ENCODE measurements at places on chromosomes 6 and 20. TPM values are rescaled to one million over a fixed set of nuclear protein-coding genes. Genes with fewer than 3 reads are reported as not detected.

Gene SLC13A3
- 0.39 TPM for total RNA-seq

Gene MACROD2
- total RNA-seq = 7.6 TPM

GRCh38 chr6:100918152-100918551, 37.0 kb upstream of the ASCC3 start:
- no peaks in the 10 kb centered on the region for H3K36me3 ChIP-seq
- H3K4me3 ChIP-seq = no peak overlapping the region
- peaks cover 9% of the 10 kb centered on the region for H3K4me1 ChIP-seq
- no peak overlapping the region for H3K27ac ChIP-seq
- no peak for DNase-seq

- no peak overlapping the region for H3K27ac ChIP-seq
- no peak overlapping the region for H3K4me3 ChIP-seq
- H3K4me1 ChIP-seq = no peaks in the 10 kb centered on the region
- no peak for DNase-seq
- no peaks in the 10 kb centered on the region for H3K36me3 ChIP-seq
These were observed 32.8 kb downstream of the RAMACL start for GRCh38 chr6:166553563-166554271.

DNA sequence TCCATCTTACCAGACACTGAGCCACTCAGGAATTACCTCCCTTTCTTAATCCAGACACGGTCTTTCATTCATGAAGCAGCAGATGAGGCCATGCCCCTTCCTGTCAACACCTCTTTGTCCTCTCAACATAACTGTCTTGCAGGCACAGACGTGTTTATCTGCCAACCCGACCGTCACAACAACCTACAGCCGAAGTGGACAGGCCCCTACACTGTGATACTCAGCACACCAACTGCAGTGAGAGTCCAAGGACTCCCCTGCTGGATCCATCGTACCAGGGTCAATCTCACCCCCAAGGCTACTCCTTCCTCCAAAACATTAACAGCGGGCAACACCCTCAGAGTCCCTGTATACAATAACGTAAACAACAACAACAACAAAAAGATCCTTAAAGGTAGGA, 30.6 kb upstream of the ULBP3 start:
- no peak for DNase-seq
- H3K4me3 ChIP-seq = no peak overlapping the region
- H3K4me1 ChIP-seq = no peaks in the 10 kb centered on the region
- H3K27ac ChIP-seq = no peak overlapping the region
- no peaks in the 10 kb centered on the region for H3K36me3 ChIP-seq

DNA sequence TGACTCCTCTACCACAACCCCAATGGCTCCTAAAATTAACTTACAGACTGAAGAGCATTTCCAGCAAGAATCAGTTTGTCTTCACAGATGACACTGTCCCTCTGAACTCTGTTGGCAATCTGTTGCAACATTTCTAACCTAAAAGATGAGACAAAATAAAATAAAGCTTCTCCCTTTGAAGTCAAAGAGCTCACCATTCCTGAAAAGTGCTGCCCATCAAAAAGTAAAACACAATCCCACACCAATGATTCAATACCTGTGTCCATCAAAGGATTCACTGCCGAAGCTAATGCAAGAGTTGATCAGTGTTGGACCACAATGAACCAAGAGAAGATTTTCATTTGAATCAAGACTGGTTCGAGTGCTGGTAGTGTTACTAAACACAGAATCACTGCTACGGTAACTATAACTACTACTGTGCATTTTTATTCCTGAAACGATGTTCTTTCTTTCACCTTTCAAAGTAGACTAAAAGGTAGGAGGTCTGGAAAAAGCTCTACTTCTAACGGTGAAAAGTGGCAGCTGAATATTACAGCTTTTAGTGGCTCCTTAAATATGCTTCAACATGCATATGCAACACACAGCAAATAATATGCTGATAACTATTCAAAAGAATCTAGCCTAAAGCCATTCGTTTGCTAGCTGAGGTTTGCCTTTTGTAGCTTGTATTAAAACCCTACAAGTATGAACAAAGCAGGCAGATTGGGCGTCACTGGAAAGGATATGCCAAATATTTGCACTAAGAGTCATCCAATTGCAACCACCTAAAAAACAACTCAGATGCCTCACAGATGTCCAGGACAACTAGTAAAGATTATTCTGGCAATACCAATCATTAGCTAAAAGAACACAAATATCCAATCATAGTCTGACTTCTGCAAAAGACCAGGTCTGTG, at the start of gene DST:
Gene DST, minus strand, starts transcription at position 524 of the 896 bp plus-strand sequence.
- H3K4me3 ChIP-seq = no peak within 1 kb of the TSS
- DNase-seq = no peak
- 0 out of 2 replicates have a peak, but pooled peaks cover 7% of the 10 kb centered on the region for H3K4me1 ChIP-seq
- H3K27ac ChIP-seq = peak within 1 kb of the TSS; percentile 43

DNA sequence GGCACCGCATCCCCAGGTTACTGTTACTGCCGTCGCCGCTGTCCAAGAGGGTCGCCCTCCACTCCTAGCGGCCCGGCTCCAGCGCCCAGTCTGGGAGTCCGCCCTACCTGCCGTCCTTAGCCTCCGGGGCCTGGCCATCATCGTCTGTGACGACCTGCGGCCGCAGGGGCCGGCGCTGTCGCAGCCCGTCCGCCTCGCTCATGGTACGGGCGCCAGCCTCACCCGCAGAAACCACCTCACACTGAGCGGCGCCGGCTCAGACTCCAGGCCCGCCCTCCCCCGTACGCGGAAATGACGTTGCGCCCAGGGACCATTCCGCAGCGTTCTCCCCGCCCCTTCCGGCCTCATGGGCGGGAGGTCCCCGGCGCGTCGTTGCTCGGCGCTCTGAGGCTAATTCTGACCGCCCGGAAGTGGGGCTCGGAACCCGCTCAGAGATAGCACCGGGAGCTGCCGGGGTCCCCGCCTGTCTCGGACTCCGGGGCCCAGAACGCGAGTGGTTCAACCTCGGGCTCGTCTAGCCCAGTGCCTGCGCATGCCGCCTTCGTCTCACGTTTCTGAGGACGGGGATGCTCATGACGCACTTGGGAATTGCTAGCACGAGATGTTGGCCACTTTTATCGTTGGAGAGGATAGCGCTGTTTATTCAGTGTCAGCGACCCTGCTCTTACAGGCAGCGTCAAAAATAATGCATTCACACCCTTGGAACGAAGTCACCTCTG, at the start of gene APMAP:
Gene APMAP, minus strand, starts transcription at position 265 of the 719 bp plus-strand sequence. Its CDS starts 63 bp downstream, at position 202.
- peaks cover 34% of the 10 kb centered on the region for H3K4me1 ChIP-seq
- DNase-seq = peak; percentile 96
- no peaks in the 10 kb centered on the region for H3K27me3 ChIP-seq
- peak within 1 kb of the TSS; percentile 78 for H3K4me3 ChIP-seq
- no peaks in the 10 kb centered on the region for H3K36me3 ChIP-seq
- H3K27ac ChIP-seq = peak within 1 kb of the TSS; percentile 95
